Mesenchymal stem cell (in vitro differentiated cells and primary cell): ENCODE measurements at places on chromosomes 5 and 9.

GRCh38 chr5:34547300-34548085 lies 108.6 kb upstream of the RAI14 start:
- DNase-seq, result no peak
- no peaks in the 10 kb centered on the region for H3K4me1 ChIP-seq
- H3K4me3 ChIP-seq, result no peak overlapping the region
- no peaks in the 10 kb centered on the region for H3K36me3 ChIP-seq

- peaks cover 9% of the 10 kb centered on the region for H3K36me3 ChIP-seq
- no peak overlapping the region for H3K4me3 ChIP-seq
- no peak for DNase-seq
- no peak overlapping the region for H3K27ac ChIP-seq
Measured at GRCh38 chr9:6443661-6444060, 30.7 kb downstream of the UHRF2 start.

GRCh38 chr5:150464554-150465012 lies 15.0 kb upstream of the RPS14 start:
- no peak for DNase-seq
- H3K27me3 ChIP-seq, result no peaks in the 10 kb centered on the region
- peak overlapping the region; percentile 6 for H3K27ac ChIP-seq

- H3K36me3 ChIP-seq, result no peaks in the 10 kb centered on the region
- no peak for DNase-seq
- H3K4me1 ChIP-seq, result no peaks in the 10 kb centered on the region
- H3K27ac ChIP-seq, result no peak overlapping the region
Measured at GRCh38 chr5:35466746-35467145, 150.9 kb upstream of the SPEF2 start.

DNA sequence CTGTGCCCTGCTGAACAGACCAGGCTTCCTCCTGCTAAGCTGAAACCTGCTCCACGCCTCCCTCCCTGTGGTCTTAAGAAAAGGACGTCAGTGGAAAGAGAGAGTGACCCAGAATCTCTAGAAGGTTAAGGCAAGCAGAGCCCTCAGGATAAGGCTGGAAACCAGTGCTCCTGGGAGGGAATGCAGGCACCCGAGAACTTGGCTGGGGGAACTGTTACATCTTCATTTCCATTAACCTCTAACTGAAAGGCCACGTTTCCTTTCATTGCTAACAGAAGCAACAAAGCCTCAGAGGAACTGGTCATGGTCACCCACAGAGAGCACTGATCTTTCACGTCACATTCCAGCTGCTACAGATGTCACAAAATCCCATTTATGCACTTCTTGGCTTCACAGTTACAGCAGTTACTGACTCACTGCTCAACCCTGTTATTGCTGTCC lies 26.1 kb upstream of the AKNA start:
- H3K36me3 ChIP-seq, result no peaks in the 10 kb centered on the region
- peak; percentile 64 for DNase-seq
- no peak overlapping the region for H3K27ac ChIP-seq
- H3K27me3 ChIP-seq, result no peaks in the 10 kb centered on the region

DNA sequence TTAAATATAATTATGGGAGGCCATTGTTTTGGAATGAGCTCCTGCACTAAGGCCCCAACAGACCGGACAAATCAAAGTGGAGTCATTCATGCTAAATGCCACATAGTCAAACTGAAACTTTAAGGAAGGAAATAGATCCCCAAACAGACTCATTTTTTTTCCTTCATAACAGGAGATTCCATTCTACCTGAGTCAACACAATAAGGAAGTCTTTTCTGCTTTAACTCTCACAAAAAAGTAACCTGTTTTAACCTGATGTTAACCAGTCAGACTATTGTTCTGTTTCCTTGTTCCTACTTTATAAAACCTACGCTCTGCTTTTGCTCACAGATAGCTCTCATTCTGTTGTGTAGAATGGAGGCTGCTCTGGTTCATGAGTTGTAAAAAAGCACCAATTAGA lies 234.9 kb downstream of the YTHDC2 start:
- no peak overlapping the region for H3K4me3 ChIP-seq
- DNase-seq, result no peak
- no peaks in the 10 kb centered on the region for H3K4me1 ChIP-seq

GRCh38 chr5:177389241-177390169 lies 5.3 kb downstream of the SLC34A1 start:
- H3K27ac ChIP-seq, result peak overlapping the region; percentile 56
- H3K27me3 ChIP-seq, result peaks cover 6% of the 10 kb centered on the region
- peaks cover 22% of the 10 kb centered on the region for H3K4me1 ChIP-seq
- H3K36me3 ChIP-seq, result no peaks in the 10 kb centered on the region
- H3K4me3 ChIP-seq, result no peak overlapping the region

DNA sequence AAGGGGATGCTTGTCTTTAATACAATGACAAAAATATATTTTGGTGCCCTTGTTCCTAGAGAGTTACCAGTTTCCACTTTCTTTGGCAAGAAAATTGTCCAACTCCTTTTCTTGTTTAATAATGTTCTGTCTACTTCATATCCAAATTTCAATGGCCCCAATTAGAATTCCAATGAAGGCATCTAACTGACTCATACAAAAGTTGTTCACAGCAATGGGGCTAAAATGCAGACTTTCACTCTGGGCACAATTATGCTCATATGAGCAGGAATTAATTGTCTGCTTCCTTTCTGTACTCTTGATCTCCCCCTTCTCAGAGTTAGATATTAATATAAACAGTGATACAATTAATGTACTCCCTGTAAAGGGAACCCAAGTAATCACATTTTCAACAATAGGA lies 42.1 kb upstream of the ZNF622 start:
- H3K4me3 ChIP-seq, result no peak overlapping the region
- no peak for DNase-seq
- no peak overlapping the region for H3K27ac ChIP-seq
- H3K4me1 ChIP-seq, result peaks cover 4% of the 10 kb centered on the region

DNA sequence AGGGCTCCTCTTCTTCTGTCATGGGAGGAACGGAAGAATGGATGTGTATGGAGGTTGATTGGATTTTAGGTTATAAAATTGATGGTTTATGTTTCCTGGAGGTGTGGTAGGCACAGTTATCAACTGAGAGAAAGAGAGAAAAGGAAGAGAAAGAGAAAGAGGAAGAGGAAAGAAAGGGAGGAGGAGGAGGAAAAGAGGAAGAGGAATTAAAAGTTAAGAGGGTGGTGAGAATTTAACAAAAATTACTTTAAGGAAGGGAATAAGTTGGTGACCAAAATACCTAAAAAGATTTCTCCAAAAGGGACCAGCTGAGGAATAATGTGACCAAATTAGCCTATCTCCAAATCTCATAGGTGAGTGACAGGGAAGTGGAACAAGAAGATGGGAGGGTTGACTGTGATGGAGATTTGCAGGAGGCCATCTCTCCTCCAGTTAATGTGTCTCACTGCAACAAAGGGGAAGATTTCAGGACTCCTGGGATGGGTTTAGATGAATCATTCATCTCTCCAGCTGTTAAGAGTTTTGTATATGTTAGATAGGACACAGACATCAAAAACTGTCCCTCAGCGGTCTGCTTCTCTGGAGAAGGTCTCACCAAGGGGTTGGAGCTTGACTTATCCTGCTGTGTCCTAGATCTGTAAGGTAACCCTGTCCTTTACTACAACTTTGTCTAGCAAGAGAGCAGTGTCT lies 76.0 kb upstream of the TMC1 start:
- no peaks in the 10 kb centered on the region for H3K27me3 ChIP-seq
- no peak overlapping the region for H3K4me3 ChIP-seq
- peaks cover 9% of the 10 kb centered on the region for H3K4me1 ChIP-seq
- H3K36me3 ChIP-seq, result no peaks in the 10 kb centered on the region

- peaks cover 2% of the 10 kb centered on the region for H3K4me1 ChIP-seq
- H3K36me3 ChIP-seq, result no peaks in the 10 kb centered on the region
- no peak overlapping the region for H3K27ac ChIP-seq
- no peaks in the 10 kb centered on the region for H3K27me3 ChIP-seq
- no peak overlapping the region for H3K4me3 ChIP-seq
Measured at GRCh38 chr5:87074934-87075541, 192.6 kb upstream of the RASA1 start.
